ENCODE measurements at places on chromosomes 3 and 15.

- no peak for DNase-seq
Measured at GRCh38 chr3:118144919-118145318, 889.7 kb downstream of the IGSF11 start.

GRCh38 chr3:103169289-103169688, 734.5 kb downstream of the ZPLD1 start:
- no peak for DNase-seq

GRCh38 chr3:142244056-142244455, 18.7 kb upstream of the GK5 start:
- no peak for DNase-seq

- no peak for DNase-seq
Measured at GRCh38 chr3:188286087-188286513, 132.1 kb downstream of the LPP start.

DNA sequence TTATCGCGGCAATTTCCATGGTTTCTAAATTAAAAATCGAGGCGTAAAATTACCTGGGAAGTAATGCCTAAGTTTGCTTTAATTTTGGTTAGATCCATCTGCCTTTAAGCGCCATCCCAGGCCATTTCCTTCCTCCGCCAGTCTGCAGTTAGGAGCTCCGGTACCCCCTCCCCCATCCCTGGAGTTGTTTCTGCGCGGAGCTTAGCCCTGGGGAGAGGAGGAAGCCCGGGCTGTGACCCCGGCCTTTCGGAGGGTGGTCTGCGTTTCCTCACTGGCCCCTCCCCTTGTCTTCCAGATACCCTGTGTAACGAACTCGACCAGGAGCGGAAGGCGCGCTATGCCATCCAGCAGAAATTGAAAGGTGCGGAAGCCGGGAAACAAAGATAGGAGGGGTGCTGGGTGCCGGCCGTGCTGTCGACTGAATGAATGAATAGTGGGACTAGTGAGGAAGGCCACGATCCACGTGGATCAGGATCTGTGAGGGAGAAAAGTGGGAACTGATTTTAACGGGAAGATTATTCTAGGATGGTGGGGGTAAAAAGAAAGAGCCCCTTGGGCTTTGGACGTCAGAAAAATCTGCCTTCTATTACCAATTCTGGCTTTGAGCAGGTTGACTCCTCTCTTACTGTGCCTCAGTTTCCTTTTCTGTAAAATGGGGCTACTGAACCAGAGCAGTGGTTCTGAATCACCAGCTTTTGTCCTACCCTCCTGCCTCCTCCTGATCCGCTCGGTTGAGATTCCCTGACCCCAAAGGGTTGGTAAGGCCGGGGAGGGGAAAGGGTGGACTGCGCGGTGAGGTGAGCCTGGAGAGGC, 6.7 kb downstream of the RNU6-1 start:
- no peak for DNase-seq

DNA sequence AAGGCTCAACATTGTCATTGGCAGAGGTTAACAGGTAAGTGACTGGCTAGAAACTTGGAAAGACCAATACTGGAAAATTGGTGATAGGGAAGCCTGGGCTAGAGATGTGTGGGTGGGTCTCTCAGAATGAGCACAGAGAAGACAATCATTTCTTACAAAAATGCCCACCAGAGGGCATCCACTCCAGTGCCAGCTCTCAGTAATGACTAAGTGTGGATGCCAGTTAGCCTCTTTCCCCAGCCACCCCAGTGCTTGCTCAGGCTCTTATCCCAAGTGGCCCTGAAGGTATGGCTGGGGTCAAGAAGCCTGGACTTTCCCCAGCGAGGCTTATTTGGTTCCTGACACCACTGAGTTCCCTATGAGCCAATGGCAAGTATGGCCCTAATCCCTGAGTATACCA, 115.9 kb upstream of the ST8SIA2 start:
- no peak for DNase-seq

DNA sequence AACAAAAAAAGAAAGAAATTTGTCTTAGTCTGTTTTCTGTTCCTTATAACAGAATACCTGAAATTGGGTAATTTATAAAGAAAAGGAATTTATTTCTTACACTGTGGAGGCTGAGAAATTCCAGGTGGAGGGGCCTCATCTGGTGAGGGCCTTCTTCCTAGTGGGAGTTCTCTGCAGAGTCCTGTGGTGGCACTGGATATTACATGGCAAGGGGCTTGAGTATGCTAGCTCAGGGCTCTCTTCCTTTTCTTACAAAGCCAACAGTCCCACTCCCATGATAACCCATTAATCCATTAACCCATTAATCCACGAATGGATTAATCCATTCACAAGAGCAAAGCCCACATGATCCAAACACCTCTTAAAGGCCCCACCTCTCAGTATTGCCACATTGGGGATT, 2.9 kb upstream of the SATB1 start:
- DNase-seq = no peak

DNA sequence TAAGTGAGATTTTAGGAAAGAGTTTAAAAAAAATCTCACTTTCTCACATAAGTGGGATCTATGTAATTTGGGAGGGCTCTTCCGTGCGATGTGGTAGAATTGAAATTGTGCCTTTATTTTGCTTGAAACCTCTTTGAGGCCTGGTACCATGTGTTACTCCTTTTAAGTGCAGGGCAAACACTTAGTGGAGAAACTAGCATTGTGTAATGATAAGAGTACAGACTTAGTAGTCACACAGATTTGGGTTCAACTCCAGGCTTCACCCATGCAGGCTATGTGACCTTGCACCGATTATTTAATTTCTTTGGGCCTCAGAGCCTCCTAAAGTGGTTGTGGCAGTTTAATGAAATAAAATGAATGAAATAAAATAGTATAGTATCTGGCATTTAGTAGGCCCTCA, 2.4 kb downstream of the PSMA4 start:
- DNase-seq = no peak

DNA sequence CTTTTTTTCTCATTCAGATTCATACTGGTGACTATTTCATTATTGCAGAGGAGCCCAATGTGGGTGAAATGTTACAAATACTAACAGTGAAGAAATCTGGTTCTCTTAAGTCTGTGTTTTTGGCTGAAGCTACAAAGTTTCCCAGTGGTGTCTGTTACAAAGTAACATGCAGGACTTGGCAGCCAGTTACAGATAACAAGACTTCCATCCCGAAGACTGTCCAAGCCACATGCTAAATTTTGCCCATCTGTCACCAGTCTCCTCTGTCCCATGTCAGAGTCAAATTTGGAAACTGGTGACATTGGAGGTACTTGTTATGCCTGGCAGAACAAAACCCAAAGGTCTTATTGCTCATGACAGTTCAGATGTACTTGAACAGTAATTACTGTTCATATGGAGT, 269.2 kb upstream of the GOLIM4 start:
- peak; percentile 46 for DNase-seq

GRCh38 chr3:43996379-43997301, 245.0 kb upstream of the TOPAZ1 start:
- DNase-seq = no peak

DNA sequence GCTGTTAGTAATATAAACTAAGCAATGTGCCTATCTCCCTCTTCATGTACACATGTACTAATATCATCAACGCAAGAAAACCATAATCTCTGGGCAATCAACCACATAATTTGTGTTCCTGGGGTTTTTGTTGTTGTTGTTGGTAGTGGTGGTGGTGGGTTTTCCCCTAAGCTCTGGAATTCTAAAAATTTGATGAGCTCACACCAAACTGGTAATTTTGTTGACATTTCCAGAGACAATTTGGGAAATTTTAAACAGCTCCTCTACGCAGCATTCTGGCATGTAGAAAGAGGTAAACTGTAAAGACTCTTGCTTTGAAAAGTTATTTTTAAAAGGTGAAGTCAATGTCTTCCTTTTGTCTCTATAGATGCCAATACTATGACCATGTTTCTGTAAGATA, 126.7 kb downstream of the IGSF11 start:
- no peak for DNase-seq

GRCh38 chr3:30245858-30246622, 360.4 kb upstream of the TGFBR2 start:
- DNase-seq = no peak

- no peak for DNase-seq
Measured at GRCh38 chr15:55288006-55288717, 1.5 kb downstream of the RAB27A start.

GRCh38 chr3:39327746-39328349, 1.7 kb upstream of the CCR8 start:
- no peak for DNase-seq

GRCh38 chr15:91291673-91292072, 191.6 kb downstream of the SV2B start:
- peak; percentile 17 for DNase-seq

GRCh38 chr15:31788104-31788503, 242.2 kb upstream of the CHRNA7 start:
- no peak for DNase-seq

DNA sequence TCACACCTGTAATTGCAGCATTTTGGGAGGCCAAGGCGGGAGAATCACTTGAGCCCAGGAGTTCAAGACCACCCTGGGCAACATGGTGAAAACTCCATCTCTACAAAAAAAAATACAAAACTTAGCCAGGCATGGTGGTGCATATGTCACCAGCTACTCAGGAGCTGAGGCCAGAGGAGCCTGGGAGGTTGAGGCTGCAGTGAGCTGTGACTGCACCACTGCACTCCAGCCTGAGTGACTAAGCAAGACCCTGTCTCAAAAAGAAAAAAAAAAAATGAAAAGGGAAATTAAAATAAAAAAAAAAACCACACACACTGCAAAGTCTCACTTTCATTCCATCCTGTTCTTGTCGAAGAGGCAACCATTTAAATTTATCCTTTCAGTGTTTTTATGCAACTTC, 100.8 kb upstream of the PIAS1 start:
- DNase-seq = no peak

GRCh38 chr3:127566833-127567232, 23.7 kb downstream of the TPRA1 start:
- DNase-seq = no peak

DNA sequence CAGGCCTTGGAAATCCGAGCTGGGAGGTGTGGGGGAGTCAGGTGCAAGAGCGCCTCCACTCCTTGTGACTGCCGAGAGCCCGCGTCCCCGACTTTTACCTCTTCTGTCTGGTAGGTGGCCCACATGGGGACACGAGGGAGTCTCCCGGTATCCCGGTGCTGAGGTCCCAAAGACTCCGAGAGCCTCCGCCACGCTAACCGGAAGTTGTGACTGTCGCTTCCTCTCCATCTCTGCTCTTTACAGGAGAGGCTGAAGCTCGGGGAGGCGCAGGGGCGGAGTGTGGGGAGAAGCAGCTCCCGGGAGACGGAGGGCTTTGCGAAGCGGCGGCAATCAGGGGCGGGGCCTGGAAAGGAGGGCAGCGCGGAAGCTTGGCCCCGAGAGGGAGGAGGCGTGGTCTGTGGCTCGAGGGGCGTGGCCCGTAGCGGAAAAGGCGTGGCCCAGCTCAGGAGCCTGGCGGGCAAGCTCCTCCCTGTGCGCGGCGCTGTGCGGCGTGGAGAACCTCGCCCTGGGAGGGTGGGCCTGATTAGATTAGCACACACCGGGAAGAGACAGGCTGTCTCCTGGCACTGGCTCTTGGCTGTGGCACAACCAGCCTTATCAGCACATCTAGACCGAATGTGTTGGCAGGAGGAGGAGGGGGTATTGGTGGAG, 143.9 kb downstream of the GABRB3 start:
- peak; percentile 71 for DNase-seq

GRCh38 chr3:107543666-107544065, 20.9 kb downstream of the BBX start:
- DNase-seq = no peak

DNA sequence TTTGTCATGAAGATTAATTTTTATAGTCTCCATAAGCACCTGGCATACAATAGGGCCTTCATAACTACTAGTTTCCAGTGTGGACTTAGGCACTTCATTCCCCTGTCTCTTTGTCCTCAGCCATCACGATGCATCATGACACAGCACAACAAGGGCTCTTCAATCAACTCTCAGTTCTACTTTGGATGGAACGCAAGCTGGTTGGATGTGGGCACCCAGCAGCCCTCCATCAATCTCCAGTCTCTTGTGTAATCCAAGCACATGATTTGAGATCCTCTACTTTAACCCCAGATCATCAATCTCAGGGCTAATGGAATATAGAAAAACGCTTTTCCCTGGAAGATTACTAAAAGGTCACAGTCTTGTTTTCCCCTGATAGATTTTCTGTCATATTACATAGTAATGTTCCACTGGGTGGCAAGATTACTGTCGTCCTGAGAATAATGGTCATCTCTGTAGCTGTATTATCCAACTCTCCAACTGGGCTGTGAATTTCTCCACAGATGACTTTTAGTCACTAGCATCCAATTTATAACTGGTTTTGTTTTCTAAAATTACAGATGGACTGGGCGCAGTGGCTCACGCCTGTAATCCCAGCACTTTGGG, 22.9 kb upstream of the CHRNA7 start:
- DNase-seq = no peak

DNA sequence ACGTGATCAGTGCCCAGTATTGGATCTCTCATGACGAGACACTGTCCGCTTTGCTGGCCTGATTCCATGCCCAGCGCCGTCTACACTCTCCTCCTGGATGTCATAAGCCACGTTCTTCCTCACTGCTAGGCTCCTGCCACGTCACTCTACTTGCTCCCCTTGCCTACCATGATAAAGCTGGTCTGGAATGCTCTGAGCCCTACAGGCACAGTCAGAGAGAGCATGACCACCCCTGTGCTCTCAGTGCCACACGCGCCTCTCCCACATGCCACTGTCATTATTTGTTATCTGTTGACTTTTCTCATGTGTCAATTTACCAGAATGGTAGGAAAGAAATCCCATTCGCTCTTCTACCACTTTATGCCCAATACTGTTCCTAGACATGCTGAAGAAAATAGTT, 148.6 kb downstream of the ANO10 start:
- no peak for DNase-seq

DNA sequence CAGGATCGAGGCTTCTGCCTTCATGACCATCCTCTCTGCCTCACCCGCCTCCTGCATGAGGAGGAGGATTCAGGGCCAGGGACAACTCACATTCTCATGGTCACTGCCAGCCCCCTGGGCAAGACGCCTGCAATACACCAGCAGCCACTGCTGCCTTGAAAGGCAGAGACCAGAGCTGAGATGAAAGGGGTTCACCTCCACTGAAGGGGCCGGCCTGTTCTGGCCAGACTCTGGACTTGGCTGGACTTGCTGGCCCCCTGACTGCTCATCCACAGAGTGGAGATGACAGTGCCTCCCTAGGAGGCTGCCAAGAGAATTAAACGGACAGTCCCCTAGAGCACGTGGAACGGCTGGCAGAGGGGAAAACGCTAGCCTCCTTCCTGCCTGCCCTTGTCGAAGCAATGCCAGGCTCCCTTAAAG, 35.2 kb downstream of the MGLL start:
- DNase-seq = peak; percentile 63

DNA sequence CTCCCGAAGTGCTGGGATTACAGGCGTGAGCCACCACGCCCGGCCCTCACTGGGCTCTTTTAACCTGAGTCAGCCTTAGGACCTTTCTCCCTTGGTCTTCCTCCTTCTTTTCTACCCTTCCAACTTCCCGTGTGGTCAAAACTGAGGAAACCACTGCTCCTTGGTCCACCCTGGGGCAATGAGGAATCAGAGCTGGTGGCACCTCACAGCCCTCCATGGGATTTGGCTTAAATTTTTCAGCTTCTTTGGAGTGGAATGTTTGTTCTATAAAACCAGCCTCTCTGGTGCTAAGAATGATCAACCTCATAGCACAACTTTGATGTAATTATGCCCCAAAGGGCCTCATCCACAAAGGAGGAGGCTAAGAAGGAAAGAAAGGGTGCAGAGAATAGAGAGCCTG, 76.6 kb upstream of the CFAP20DC start:
- DNase-seq = no peak

All from heart left ventricle (tissue), 16 donors.